ENCODE measurements at places on chromosomes 3 and 15. TPM values are rescaled to one million over a fixed set of nuclear protein-coding genes. Genes with fewer than 3 reads are reported as not detected.

CCR9 gene
- not detected for total RNA-seq

PLA2G4D gene
- not detected for total RNA-seq

DNA sequence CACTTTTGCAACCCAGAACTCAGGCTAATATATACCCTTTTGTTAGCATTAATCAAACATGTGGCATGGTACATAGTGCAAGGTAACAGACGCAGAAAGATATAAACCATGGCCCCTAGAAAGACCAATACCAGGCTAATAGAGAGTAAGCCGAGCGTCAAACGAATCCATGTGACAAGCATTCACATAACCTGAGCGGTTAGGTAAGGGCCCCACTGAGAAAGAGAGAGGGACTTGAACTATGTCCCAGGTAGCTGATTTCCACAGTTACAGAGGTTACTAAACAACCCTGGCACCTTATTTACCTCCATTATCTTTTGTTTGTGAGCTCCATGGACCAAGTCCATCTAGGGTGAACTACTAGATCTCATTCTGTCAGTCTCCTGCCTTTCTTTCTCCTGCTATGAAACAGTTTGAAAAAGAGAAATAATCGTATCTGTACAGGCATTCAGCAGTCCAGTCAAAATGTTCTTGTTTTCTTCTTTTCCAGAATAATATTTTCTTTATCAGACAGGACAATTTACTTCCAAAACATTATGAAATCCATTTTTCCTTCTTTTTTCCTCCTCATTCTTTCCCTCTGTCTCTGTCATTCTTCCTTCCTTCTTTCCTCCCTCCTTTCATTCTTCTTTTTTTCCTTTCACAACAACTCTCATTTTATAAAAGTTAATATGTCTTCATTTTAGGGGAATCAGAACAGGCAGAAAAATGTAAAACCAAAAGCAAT is 30.5 kb upstream of the TNFSF10 start:
- DNase-seq: no peak

- DNase-seq: no peak
Measured at GRCh38 chr15:69988541-69989225, 109.0 kb downstream of the TLE3 start.

DNA sequence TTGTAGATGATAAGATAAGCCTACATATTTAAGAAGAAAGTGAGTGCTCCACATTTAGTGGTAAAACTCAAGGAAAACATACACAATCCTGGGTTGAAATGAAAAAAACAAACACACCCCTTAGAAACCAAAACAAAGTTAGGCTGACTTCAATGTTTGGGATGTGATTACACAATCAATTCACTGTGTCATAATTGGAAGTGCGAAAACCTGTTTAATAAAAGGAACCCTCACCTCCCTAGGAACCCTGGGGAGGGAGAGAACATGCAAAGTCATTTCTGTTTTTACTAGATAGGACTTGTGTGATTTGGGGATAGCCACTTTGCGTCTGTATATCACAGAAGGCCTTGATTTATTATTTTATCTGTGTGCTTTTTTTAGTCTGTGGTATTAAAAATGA is 275.0 kb downstream of the NFKBIZ start:
- no peak for DNase-seq

GRCh38 chr15:31901501-31901900 is 128.8 kb upstream of the CHRNA7 start:
- DNase-seq: no peak

DNA sequence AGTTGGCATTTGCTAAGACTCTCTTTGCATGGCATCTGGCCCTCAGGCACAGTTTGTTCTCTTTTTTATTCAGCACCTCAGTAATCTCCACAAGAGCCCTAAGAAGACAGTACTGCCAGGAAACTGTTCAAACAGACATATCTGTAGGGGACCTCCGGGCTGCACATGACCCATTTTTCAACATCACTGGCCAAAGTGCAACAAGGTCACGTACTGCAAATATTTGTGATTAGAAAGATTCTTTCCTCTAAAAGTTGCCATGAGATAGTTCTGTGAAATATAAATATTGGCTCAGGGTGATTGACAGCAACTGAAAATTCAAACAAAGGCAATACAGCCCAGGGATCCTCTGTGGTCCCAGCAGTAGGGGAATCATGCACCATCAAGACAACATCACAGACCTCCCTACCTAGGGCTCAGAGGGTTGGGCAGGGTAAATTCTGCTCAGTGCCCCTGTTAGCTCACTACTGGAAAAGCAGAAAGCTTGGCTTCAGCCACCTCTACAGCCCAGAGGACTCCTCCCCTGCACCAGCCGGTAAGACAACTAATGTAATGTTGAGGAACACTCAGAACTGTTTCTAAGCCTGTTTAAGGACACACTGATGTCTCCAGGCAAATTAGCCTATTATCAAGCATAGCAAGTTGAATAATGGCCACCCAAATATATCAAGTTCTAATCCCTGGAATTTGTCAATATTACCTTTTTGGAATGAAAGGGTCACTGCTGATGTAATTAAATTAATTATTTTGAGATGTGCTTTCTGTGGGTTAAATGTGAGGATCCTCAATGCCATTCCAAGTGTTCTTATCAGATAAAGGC is 117.4 kb upstream of the LPP start:
- DNase-seq: no peak

CYP8B1 gene
- total RNA-seq: not detected

LTK gene
- 7.9 TPM for total RNA-seq

HRG gene
- total RNA-seq: 0.13 TPM

UBE3A gene
- total RNA-seq: 46.3 TPM

- DNase-seq: no peak
Measured at GRCh38 chr3:108150200-108150599, 59.4 kb upstream of the CD47 start.

DNA sequence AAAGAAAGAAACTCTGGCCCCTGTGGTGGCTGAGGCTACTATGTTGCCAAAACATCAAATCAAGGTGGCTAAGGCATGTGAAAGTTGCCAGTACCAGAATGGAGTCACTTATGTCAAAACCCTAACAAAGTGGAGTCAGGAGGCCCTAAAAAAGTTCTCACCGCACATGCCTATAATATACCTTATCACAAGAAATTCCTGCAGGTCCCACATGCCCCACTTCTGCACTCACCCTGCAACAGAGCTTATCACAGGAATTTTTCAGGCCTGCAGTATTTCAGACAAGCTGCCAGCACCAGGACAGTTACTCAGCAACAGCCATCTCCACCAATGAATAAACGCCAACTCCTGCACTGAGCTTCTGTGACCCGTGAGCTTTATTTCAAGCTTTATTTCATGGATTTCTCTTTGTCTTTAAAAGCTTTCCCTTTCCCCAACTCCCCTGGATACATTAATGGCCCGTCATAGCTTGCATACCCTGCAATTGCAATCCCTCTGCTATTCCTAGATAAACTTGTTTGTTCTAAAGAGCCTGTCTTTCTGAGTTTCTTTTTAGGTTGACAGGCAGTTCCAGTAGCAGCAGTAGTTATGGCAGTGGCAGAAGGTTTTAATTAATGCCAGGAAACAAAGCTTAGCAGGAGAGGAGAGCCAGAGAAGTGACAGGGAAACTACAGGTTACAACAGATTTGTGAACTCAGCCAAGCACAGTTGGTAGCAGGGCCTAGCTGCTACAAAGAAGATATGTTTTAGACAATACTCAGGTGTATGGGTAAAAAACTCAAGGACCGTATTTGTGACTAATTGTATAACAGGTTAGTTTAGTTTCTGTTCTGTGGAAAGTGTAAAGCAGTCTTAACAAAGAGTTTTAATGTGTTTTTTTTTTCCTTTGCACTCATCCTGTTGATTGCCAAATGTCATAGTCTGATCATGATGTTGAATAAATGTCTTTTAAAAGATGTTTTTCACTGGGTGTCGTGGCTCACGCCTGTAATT is 15.9 kb upstream of the TMEM42 start:
- DNase-seq: no peak

DNA sequence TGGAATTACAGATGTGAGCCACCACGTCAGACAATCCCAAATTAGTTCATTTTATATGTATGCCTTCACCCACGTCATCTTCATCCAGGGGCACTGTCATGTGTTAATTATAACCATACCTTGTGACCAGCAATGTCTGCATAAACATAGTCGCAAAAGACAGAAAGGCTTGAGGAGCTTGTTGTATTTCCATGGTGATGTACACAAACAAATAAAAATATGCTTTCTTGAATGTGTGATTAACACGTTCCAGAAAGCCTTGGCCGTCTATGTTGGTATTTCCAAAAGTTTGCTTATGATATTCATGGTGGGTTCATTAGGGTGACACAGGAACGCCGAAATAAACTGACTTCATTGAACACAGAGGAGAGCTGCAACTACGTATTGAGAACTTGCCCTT is 524.7 kb upstream of the ZNF717 start:
- DNase-seq: no peak

DNA sequence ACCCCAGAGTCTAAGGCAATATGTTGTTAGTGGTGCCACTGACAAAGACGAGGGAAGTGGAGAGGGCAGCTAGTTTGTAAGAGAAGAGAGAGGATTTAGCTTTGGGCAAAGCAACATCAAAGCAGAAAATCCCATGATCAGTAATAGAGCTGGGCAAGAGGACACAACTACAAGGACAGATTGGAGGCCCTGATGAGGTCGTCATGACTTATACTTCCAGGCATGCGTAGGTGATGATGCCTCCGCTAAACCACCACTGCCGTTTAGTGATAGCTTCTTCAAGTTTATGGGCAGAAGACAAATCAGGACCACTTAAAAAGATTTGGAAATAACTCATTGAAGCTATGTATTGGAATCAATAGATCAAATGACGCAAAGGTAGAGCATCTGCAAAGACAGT is 2.6 kb downstream of the HRG start:
- DNase-seq: no peak

SLC15A2 gene
- 0.63 TPM for total RNA-seq

GRAMD1C gene
- 2.0 TPM for total RNA-seq

DNA sequence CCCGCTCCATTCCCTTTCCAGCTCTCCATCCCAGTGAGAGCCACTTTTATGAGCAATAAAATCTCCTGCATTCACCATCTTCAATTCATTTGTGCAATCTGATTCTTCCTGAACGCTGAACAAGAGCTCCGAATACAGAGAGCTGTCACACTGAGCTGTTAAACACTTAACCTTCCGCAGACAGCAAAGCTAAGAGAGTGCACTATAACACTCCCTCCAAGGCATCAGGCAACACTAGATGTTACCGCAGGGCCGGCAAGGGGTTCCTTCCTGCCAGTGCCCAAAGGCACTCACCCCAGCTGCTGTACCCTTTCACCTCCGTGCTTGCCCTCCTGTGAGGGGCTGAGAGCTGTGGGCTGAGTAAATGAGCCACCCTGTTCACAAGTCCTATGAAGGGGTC is 85.6 kb downstream of the BCHE start:
- no peak for DNase-seq

GOLGA8J gene
- not detected for total RNA-seq

- peak; percentile 60 for DNase-seq
Measured at GRCh38 chr15:73078722-73079121, 26.5 kb downstream of the NEO1 start.

GRCh38 chr3:71546821-71547220 is 36.7 kb downstream of the FOXP1 start:
- no peak for DNase-seq

DNA sequence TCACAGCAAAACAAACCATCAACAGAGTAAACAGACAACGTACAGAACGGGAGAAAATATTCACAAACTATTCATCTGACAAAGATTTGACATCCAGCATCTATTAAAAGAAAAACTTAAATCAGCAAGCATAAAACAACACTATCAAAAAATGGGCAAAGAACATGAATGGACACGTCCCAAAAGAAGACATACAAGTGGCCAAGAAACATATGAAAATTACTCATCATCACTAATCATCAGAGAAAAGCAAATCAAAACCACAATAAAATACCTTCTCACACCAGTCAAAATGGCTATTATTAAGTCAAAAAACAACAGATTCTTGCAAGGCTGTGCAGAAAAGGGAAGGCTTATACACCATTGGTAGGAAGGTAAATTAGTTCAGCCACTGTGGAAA is 13.7 kb upstream of the SERPINI2 start:
- no peak for DNase-seq

- peak; percentile 56 for DNase-seq
Measured at GRCh38 chr3:177286034-177286433, 88.8 kb upstream of the TBL1XR1 start.

GRCh38 chr3:50324351-50325112 is 2.0 kb upstream of the HYAL2 start:
- no peak for DNase-seq

NR2E3 gene
- not detected for total RNA-seq

KBTBD12 gene
- 0.08 TPM for total RNA-seq

- no peak for DNase-seq
Measured at GRCh38 chr15:68205954-68206539, 915 bp upstream of the CALML4 start.

CLRN1 gene
- total RNA-seq: not detected

DNA sequence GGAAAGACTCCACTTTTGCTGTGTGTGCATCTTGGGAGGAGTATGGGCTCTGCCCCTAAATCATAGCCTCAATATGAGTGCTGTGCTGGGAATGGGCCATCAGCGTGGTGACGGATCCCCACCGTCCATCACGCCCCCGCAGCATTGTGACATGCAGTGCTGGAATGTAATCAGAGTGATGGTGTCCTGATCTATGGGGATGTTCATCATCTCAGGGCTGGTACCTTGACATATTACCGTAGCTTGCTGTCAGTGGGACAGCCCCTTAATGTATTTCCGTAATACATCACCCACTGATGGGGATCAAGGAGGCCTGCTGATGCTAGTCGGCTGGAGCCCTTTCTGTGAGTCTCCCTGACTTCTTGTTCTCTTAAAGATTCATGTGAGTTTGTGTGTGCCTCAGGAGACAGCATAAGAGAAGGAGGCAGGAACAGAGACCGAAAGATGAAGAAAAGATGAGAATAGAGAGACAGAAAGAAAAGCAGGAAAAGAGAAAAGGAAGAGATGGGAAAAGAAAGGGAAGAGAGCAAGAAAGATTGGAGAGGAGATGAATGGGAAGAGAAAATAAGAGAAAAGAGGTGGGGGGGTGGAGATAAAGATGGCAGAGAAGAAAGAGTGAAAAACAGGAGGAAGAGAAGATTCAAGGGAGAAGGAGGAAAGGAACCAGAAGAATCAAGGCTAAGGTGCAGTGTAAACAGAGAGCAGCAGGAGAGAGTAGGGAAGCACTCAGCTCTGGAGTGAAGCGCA is 183.7 kb downstream of the RPLP1 start:
- DNase-seq: no peak

DNA sequence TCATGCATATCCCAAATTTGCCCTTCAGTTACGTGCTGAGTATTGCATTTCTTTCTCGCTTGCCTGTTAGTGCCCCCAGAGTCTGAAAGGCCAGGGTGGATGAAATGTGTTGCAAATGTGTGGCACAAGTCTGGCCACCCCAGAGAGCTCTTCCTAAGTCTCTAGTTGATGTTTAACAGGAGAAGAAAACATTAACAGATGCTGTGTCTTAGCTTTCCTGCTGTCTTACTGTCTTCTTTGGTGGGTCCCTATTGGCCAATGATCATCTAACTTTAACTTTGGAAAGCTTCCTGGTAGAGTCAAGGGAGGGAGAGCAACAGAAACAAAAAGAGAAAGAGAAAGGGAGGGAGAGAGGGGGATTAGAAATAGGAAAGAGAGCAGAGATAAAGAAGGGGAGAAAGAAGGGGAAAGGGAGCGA is 76.7 kb upstream of the P3H2 start:
- peak; percentile 68 for DNase-seq

GORASP1 gene
- 43.5 TPM for total RNA-seq

UQCRC1 gene
- 435 TPM for total RNA-seq

KCNMB2 gene
- 3.6 TPM for total RNA-seq
